ENCODE measurements at places on chromosomes 2 and 18. TPM values are rescaled to one million over a fixed set of nuclear protein-coding genes. Genes with fewer than 3 reads are reported as not detected.

CHCHD5 gene
- 37.3 TPM for total RNA-seq

DSC3 gene
- total RNA-seq: not detected

RGPD3 gene
- 0.13 TPM for total RNA-seq

EMILIN1 gene
- total RNA-seq: 1.1 TPM

CAVIN2 gene
- not detected for total RNA-seq

FBXO48 gene
- 2.6 TPM for total RNA-seq
